ENCODE measurements at places on chromosomes 5 and 9.

DNA sequence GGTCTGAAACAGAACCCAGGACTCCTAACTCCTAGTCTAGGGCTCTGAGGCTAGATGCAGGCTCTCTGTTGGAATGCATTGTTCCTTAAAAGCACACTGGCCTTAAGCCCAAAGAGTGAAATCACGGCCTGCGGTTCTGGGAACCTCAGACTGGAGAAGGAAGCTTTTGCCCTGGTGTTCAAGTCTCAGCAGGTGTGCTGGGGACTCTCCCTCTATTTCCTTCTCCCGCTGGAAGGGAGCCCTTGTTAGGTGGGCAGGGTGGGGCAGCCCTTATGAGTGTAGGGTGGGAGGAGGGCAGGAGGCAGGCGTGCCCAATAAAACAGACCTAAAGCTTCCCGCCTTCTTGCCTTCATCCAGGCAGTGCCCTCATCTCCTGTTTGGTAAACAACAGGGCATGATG is 1.8 kb upstream of the PPARGC1B start:
- DNase-seq: no peak

GRCh38 chr5:126106029-126106428 is 317.2 kb upstream of the GRAMD2B start:
- DNase-seq: no peak

GRCh38 chr9:86602715-86603114 is 248.5 kb upstream of the TUT7 start:
- no peak for DNase-seq

- DNase-seq: no peak
Observed at GRCh38 chr5:107544967-107545366, 125.8 kb downstream of the EFNA5 start.

DNA sequence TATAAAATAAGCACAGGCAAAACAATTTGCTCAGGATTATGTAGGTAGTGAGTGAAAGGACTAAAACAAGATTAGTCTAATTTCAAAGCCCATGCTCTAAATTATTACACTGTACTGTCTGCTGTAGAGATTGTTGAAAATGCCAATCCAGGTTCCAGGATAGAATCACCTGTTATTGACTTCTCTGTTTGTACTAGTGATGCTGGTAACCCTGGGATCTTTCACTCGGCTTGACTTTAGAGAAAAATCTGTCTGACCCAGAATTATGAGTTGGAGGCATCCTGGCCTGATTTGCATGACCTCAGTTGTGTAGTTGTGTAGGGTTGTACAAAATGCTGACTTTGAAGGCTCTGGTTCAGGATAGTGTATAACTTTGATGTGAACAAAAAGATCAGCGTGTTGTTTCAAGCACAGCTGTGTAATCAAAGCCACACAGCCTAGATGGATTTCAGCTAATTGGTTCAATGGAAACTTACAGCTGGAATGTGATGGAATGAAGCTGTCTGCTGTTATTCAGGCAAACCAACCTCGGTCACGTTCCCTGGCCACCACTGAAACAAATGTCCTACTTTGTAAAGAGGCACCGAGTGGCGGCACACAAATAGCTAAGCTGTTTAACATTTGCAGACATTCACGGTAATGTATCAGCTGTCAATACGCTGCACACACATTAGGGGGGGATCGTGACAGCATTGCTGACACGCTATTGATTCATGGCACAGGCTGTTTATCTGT is 340.3 kb downstream of the KCTD16 start:
- DNase-seq: no peak

DNA sequence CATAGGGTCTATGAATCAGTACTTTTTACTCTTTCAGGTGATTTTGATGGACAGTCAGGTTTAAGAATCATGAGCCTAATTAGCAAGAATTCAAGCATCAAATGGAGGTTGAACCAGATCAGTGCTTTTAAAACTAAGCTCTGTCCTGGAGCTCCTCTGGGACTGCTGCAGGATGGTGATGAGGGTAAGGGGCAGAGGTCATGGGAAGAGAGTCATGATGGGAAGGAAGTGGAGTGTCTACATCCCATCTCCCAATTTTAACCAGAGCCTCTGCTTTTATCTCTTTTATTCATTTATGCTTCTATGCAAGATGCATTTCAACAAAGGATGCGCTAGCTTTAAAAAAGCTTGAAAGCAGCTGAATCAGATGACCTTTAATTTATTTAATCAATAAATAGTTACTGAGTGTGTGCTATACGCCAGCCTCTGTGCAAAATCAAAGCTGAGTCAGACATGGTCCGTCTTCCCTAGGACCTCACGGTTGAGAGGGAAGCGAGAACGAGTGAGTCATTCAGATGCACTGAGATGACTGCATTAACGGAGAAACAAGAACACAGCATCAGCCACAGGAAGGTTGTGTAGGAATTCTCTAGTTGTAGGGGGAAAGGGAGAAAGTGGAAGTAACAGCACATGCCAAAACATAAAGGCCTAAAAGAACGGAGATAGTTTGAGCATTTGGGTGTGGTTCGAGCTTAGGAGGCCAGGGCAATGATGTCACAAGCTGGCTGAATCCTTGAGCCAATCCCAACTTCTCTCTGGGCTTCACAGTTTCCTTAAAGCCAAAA is 441.6 kb upstream of the BRINP1 start:
- no peak for DNase-seq

GRCh38 chr5:69075522-69076179 is 18.2 kb upstream of the SLC30A5 start:
- DNase-seq: no peak

Data from substantia nigra (tissue), 51 donors.